Spinal cord (tissue), 10 donors: ENCODE measurements at places on chromosomes 6 and 20. TPM values are rescaled to one million over a fixed set of nuclear protein-coding genes. Genes with fewer than 3 reads are reported as not detected.

DNA sequence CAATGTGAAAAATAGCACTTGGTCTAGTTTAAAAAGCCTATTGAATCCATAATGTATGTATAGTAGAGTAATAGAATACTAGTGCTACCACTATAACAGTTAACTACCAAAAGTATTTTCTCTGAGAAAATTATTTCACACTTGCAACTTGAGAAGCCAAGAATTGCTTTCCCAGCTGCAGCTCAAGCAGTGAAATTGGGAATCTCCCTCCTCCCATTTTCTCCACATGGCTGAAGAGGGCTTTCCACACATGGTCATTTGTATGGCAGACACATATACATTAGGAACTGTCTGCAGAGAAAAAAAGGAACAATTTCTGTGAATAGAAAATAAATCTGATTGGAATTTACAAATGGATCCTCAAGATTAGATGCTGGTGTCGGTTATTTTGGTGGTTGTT lies 34.5 kb downstream of the TOMM6 start:
- no peak for DNase-seq

- DNase-seq: no peak
These were observed 553.8 kb upstream of the PTCHD4 start for GRCh38 chr6:48664826-48665225.

DNA sequence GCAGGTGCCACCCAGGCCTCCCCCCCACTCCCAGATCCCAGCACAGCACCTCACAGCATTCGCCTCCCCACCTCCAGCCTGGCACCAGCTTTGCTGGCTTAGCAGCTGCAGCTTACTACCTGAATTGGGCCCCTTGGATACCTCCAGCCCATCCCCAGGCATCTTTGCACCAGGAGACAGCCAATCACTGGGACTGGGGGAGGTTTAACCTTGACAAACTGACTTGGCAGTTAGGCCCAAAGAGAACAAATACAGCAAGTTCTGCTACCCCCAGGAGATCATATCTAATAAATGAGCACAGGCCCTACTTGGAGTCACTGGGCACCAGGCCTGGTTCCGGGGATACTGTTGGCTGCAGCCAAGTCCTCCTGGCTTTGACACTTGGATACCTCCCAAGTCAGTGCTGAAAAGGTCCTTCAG lies 8.8 kb downstream of the PDRG1 start:
- no peak for DNase-seq

GRCh38 chr20:29873946-29874345 lies 1383.5 kb upstream of the DEFB115 start:
- peak; percentile 48 for DNase-seq

DNA sequence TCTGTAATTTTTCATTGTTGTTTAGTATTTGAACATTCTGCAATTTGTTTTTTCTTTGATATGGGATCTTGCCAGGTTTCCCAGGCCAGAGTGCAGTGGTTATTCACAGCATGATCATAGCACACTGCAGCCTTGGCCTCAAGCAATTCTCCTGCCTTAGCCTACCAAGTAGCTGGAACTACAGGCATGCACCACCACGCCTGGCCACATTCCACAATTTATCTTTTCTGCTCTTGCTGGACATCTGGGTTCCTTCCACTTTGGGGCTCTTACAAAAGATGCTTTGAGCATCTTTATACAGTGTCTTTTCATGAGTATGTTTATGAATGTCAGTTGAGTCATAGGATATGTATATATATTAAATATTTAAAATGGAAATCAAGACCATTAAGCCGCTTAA lies 42.0 kb downstream of the PGM3 start:
- no peak for DNase-seq

GRCh38 chr6:10411971-10412460 lies 2.9 kb downstream of the TFAP2A start:
- DNase-seq: no peak

GRCh38 chr6:106525107-106525881 lies 104.0 kb downstream of the RTN4IP1 start:
- DNase-seq: no peak

DNA sequence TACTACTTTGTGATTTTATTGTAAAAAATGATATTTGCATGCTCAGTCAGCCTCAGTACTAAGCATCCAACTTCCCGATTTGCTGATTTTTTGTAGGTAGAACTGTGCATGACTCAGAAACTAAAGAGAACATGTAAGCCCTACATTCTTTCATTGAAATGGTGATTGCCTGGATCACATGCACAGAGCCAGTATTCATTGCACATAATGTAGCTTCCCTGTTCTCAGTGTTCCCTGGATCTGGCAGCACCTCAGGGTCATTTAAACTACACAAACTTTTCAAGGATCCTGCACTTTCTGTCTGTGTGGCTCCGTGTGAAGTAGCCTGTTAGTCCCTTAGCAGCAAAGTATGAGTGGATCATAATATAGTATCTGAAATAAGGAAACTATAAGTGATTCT lies 422.9 kb upstream of the AGPAT4 start:
- no peak for DNase-seq

GRCh38 chr6:6654599-6655575 lies 66.4 kb downstream of the LY86 start:
- DNase-seq: no peak

DNA sequence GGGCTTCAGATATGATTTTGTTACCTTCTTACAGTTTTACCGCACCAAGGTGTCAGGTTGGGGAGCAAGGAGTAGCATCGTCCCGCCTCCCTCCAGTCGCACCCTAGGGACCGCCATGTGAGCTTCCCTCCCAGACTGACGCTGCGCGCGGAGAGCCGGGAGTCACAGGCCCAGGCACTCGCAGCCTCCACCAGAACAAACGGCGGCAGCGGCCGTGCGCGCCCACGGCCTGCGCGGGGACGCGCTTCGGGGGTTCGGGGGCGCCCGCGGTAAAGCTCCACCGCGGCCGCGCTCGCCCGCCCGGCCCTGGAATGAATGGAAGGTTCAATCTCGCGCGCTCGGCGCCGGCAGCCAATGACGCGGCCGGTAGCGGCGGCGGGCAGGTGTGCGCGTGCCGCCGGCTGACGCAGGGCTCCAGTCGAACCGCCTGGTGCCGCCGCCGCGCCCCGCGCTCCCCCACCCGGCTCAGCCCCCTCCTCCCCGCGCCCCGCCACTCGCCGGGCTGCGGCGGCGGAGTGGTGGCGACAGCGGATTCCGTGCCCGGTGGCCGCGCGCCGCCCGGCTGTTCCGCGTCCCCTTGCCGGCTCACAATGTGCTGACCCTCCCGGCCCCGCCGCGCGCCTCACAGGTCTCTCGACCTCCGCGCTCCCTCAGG lies 16.5 kb upstream of the LIN28B start:
- peak; percentile 94 for DNase-seq

Gene PRND
- total RNA-seq: 27.0 TPM

Gene POU5F1
- 0.22 TPM for total RNA-seq

Gene IL17A
- not detected for total RNA-seq

Gene ID4
- total RNA-seq: 109 TPM

Gene ULBP3
- 5.2 TPM for total RNA-seq

Gene LTB
- total RNA-seq: 1.9 TPM

Gene SLC26A8
- 0.77 TPM for total RNA-seq

Gene AP5S1
- 18.7 TPM for total RNA-seq

Gene CST3
- total RNA-seq: 465 TPM
